ENCODE measurements at places on chromosomes 2 and 18.

DNA sequence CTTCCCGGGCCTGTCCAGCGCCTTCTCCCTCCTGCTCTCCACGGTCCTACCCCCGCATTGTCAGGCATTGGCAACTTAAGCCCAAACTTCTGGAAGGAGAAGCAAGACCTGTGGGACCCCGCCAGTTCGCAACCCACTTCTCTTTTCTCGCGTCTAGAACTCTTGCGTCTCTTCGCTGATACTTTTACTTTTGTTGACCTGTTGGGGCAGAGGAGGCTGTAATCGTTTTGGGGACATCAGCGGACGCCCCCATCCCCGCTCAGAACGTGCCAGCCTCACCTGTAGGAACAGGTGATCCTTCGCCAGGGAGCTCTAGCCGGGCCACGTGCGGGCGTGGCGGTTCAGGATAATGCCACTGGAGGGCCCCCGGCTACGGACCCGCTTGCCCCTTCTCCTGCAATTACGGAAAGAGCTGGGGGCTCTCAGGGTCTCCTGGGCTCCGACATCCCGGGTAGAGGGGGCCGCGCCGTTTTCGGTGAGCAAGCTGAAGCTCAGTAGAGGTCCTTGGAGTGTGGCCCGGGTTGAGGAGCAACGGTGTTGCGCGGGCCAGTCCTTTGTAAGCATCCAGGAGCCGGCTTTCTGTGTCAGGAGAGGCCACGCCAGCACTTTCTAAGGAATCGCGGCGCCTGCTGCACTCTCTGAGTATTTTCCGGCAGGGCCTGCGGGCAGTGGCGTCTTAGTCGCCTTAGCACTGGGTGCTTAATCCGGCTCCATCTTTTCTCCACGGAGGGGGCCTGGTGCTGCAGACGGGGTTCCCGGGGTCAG is 1.6 kb downstream of the MTCL1 start:
- no peak for DNase-seq

DNA sequence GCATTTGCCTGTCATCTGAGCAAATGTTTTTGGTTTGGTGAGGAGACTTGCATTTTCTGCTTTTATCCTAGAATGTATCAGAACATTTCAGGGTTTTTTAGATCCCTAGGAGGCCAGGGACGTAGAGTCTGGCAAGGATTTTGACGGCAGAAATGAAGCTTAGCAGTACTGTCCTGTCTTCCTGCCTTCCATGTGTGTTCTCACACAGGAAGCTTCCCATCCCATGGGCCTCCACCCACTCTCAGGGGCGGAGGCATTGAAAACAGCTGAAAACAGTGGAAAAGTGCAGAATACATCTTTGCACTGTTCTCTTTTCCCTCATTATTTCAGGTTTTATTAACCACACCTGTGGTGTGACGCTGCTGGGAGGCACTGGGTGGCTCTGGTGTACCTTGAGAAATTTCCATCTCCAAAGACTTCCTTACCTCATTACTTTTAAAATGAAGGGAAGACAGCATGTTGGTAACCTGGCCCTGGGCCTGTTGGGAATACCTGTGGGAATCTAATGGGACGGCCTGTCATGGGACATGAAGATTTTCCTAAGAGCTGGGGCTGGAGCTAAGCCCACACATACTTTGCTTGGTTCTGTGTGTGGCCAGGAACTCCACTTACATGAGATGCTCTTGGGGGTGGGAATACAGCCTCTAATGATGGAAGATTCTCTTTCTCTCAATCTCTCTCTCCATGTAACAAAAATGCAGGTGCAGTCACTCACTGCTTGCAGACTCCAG is 20.5 kb downstream of the PCARE start:
- DNase-seq: no peak

DNA sequence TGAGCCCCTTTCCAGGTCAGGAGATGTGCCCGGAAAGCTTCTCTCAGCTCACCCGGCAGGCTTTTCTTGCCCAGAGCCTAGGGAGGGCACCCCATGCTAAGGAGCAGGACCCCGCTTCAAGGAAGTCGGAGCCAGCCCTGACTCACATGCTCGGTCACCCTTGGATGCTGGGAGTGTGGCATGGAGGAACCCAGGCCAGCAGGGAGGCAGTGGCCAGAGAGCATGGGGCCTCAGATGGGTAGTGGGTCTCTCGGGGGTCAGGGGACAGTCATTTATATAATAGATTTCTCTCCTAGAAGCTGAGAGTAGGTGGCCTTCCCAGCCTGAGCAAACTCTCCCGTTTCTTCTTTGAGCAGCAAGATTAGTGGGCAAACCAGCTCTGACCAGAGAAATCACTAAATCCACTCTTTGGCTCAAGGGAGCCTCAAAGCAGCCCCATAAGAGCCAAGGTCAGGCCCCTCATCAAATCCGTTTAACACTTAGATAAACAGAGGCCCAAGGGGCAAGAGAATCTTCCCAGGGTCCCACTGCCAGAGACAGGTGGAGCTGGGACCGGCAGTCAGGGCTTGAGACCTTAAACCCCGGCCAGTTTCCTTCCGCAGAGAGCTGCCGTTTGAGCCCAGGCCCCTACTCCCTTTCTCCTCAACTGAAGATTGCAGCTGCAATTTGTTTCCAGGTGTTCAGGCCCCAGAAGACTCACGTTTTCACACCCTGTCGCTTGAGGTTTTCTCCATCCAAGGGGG is 113.1 kb downstream of the CYP26B1 start:
- no peak for DNase-seq

DNA sequence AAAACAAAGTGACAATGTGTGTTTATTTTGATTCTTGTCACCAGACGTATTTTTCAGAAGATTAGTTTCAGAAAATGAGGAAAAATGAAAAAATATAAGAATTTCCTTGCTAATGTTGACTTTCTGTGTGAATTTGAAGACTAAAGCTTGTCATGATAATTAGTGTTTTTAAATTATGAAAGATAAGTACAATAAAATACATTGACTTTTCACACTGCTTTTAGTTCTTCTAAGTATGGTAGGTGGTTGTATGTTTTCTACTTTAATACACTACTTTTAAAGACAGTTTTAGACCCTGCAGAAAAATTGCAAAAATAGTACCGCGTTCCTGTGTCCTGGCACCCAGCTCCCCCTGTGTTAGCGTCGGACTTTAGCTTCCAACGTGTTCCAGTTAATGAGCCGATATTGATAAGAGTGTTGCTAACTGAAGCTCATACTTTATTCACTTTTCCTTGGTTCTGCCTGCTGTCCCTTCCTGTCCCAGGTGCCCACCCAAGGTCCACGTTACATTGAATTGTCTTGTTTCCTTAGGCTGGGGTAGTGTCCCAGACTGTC is 695 bp downstream of the RBFA start:
- no peak for DNase-seq

DNA sequence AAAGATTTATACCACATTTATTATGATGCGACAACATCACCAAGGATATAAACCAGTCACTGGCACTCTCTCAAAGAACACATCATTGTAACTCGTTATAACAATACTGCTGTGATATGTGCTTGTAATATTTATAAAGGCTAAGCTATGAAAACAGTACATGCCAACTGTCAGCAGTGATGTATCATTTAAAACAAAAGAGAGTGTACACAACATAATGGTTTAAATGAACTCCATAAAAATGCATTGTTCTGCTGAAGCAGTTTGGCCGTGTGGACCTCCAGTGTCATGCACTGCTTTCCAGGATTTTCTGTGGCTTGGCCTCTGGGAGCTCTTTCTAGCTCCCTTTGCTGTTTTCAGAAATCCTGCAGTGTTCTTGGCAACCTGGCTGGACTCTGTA is 215.6 kb downstream of the MTX2 start:
- no peak for DNase-seq

GRCh38 chr2:237651761-237652160 is 24.4 kb downstream of the LRRFIP1 start:
- no peak for DNase-seq

GRCh38 chr2:75565472-75566462 is 5.0 kb upstream of the EVA1A start:
- no peak for DNase-seq

GRCh38 chr2:10410823-10411437 is 37.2 kb downstream of the ODC1 start:
- DNase-seq: no peak

DNA sequence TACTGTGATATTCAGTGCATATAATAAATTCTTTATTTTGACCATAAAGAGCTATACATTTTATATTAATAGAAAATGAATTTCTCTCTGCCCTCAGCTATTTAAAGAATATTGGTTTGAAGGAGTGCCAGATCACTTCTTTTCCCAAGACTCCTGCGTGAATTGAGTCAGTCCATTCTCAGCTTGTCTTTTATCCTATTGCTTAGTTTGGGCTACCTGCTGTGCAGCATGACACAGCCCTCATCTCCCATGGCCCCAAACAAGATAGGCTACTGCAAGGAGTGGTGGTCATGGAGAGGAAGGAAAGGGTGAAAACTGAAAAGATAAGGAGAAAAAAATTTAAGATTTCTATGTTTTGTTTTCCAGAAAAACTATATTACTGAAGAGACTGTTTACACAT is 10.1 kb upstream of the FBXO11 start:
- no peak for DNase-seq

- DNase-seq: no peak
Measured at GRCh38 chr2:189880832-189881492, 96.7 kb downstream of the PMS1 start.

DNA sequence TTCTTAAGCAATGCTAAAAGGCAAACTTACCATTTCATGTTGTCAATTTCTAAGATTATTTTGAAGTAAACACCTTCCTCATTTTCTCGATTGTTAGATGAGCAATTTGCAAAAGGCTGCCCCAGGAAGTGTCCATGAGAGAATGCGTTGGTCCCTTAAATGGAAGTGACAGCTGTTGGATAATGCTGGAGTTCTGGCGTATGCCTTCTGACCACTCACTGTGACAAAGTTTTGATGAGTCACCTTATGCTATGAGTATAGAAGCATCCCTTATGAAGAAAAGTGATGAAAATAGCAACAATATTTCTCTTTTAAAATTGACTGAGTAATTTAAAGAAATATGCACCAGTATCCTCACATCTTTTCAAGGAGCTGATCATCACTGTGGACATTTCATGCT is 1497.5 kb downstream of the DPP10 start:
- no peak for DNase-seq

GRCh38 chr2:160859096-160859495 is 301.1 kb upstream of the TANK start:
- no peak for DNase-seq

GRCh38 chr2:227222292-227222691 is 57.9 kb downstream of the COL4A3 start:
- no peak for DNase-seq

- DNase-seq: no peak
Measured at GRCh38 chr2:185833864-185834263, 95.3 kb downstream of the FSIP2 start.

- DNase-seq: no peak
Measured at GRCh38 chr2:239241431-239241960, 159.3 kb downstream of the HDAC4 start.

GRCh38 chr2:88874063-88874657 is 182.7 kb downstream of the RPIA start:
- no peak for DNase-seq

DNA sequence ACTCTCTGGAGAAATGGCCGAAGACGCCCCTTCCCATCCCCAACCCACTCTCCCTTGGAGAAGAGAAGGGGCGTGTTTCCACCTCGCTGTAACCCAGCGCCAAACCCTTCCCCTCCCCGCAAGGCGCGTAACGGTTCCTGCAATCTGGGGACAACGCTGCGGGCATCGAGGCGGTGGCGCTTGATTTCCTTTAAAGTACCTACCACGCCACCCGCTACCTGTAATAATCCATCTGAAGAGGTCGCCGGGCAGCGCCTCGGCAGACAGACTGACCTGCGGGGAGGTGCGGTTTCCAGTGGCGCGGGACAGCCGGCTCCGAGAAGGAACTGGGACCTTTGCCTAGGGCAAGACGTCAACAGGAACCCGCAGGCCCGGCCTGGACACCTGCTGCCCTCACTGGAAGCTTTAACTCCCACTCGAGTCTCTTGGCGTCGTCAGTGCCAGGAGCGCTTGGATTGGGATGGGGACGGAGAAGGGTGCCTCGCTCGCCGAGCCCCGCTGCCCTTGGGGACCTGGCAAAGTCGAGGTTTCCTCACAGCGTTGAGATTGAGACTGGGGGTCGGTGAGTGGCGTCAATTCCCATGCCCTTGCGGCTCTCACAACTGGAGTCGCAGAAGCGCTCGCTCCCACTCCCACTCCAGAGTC is at the start of gene CYP1B1:
Gene CYP1B1, minus strand, starts transcription at position 645 of the 645 bp plus-strand sequence. CDS start 763 bp downstream, outside the sequence.
- peak; percentile 69 for DNase-seq

DNA sequence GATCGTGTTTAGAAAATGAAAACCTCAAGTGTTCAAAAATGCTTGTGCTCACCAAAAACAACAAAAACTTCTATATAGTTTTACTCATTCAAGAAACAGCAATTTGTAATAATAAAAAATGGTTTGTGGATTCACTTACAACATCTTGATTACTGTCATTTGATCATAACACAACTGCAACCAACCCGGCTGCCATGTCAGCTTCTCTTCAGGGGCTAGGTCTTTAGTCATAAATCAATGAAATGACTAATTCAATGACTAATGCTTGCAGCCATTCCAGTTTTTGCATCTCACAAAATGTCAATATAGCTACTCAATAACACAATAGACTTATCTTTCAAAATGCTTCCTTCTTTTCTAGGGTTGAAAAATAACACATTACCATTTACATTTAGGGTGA is 128.0 kb downstream of the OLA1 start:
- no peak for DNase-seq

- no peak for DNase-seq
Measured at GRCh38 chr2:179604598-179604997, 256.8 kb downstream of the ZNF385B start.

- DNase-seq: no peak
Measured at GRCh38 chr18:37460604-37461003, 105.0 kb downstream of the CELF4 start.

DNA sequence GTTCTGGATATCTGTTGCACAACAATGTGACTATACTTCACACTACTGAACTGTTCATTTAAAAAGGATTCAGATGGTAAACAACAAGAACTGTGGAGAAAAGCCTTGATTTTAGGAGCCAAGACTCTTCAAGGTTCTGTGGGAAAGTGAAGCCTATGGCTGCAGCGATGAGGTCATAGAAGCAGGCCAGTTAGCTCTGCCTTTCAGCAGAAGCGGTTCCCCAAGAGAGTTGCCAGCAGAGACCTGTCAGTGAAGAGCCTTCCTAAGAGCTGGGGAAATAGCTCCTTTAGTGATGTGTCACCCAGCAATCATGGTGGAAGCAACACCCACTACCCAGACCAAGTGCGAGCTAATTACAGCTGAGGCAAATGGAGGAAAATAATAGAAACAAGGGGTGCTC is 346.5 kb upstream of the ETAA1 start:
- DNase-seq: no peak

DNA sequence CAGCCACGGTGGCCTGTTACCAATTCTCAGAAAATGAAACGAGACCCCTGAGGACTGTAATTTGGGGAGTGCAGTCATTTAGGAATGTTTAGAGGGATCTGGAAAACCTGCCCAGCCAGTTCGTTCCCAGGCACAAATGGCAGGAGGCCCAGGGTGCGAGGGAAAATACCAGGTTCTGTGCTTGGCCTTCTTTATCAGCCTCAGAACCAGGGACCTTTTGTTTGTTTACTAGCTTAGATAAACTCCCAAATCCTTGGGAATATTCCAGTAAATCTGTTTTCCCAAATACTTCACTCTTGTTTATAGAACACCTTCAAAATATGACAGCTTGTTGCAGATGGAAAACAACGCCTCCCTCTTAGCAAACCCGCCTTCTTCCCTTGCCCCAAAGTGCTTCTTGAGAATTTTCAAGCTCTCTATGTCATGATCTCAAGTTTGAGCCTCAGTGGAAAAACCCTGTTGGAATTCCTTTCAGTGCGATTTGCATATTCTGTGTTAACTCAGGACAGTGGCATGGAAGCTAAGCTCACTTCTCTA is 400.3 kb upstream of the SMIM21 start:
- no peak for DNase-seq

All from bone marrow (tissue), 2 donors.